ENCODE measurements at places on chromosomes 11 and 22.
A peak's percentile ranks its signal among the peaks of the same experiment; 100 is the strongest.

GRCh38 chr11:47850337-47850736 is 2.2 kb upstream of the NUP160 start:
- DNase-seq: no peak

GRCh38 chr11:69335781-69336405 is 41.9 kb downstream of the MYEOV start:
- no peak for DNase-seq

DNA sequence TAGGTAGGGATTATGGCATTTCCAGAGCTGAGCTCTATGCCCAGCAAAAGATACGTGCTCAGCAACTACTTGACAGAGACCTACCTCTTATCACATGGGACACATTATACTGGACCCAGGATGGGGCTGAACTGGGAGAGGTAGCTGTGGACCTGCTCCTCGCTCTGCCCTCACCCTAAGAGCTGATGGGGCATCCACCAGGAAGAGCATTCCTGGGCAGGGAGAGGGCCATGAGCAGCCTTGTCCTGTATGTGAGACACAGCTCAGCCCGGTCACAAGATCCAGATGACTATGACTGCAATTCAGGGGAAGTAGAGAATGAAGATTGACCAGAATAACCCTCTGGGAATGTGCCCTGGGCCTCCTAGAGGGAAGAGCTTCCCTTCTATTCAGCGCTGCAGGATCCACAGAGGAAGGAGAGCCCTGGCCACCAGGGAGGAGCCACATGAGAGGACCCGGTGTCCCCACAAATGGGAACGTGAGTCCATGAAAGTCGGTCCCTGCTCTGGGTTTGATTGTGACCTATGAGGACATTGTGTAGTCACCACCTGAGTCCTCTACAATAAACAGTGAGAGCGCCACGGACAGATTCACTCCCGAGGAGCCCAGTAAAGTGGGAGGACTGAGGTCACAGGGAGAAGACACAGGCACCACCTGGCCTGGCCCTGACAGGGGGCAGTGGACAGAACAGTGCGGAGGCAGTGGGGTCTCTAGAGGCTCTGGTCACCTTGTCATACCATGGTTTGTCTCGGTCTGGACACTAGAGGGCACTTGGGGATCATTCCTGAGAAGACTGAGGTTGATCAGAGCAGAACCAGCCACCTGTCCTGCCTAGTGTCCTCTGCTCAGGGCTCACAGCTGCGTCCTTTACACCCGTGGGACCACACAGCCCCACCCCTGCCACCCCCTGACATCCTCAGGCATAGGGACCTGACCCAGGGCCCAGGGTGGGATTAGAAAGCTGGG is 99.5 kb downstream of the ZNF280B start:
- peak; percentile 17 for DNase-seq

DNA sequence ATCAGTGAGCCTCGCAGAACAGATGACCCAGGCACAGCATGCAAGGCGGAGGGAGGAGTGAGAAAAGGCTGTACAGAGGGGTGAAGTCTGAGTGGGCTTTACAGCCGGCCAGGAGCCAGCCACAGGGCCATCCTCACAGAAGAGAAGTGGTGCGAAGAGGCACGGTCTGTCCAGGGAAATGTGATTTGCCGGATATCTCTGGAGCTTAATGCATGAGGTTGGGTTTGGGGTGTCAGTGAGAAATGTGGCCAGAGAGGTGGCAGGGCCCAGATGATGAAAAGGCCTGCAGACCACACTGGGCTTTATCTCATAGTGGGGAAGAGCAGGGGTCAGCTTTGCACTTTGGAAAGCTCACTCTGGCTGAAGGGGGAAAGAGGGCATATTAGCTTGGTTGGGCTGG is 255.2 kb downstream of the BUD13 start:
- DNase-seq: no peak

GRCh38 chr22:19568337-19569275 is 44.4 kb upstream of the CLDN5 start:
- no peak for DNase-seq

GRCh38 chr11:110793556-110793955 is 81.3 kb upstream of the ARHGAP20 start:
- no peak for DNase-seq

DNA sequence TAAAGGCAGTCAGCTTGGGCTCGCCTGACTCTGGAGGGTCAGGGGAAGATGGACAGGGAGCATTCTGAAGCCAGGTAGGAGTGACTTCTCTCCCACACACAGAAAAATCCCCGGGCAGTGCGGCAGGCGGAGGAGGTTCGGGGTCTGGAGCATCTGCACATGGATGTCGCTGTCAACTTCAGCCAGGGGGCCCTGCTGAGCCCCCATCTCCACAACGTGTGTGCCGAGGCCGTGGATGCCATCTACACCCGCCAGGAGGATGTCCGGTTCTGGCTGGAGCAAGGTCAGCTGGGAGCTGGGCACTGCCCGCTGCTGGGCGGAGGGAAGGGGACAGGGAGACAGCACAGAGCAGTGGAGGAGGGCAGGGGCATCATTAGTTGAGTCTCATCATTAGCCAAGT is 13.2 kb upstream of the POU2F3 start:
- no peak for DNase-seq

GRCh38 chr11:5339771-5340322 is 3.5 kb downstream of the OR51B5 start:
- DNase-seq: no peak

GRCh38 chr22:19438298-19438697 is 6.0 kb downstream of the MRPL40 start:
- DNase-seq: no peak

DNA sequence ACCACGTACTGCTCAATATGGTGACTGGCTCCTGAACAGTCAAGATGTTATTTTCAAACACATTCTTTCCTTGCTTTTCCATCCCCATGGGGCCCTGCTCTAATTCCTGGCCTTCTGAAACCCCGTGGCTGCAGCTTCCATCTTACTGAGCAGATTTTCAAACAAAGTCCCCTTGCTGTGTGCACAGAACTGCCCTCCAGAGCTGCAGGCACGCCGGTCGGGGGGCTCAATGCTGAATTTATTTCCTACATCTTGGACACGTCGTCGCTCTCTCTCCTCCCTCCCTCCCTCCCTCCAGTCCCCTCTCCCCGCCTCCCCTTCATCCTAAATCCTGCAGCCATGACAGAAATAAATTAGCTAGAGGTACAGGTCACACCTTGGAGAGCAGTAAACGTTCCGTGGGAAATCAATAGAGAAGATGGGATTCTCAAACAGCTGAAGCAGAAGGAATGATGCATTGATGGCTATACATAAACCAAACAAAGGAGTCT is 243.1 kb upstream of the BLID start:
- no peak for DNase-seq

DNA sequence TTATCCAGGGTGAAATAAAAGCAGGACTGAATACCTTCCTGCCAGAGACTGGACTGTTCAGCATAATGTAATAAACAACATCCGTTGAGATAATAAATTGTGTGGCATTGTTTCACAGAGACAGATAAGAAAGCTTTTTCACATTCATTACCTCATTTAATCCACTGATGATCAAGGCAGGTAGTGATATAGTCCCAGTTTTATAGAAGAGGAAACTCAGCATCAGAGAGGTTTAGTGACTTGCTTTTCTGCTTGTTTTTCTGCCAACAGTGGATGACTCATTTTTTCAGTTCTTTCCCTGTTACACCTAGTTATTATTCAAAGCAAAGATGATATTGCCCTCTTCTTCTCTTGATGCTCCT is 4.0 kb downstream of the MYO18B start:
- DNase-seq: no peak

- no peak for DNase-seq
Measured at GRCh38 chr11:128549256-128549944, 38.0 kb downstream of the ETS1 start.

GRCh38 chr22:35154937-35155387 is 89.0 kb downstream of the ISX start:
- DNase-seq: peak; percentile 76

DNA sequence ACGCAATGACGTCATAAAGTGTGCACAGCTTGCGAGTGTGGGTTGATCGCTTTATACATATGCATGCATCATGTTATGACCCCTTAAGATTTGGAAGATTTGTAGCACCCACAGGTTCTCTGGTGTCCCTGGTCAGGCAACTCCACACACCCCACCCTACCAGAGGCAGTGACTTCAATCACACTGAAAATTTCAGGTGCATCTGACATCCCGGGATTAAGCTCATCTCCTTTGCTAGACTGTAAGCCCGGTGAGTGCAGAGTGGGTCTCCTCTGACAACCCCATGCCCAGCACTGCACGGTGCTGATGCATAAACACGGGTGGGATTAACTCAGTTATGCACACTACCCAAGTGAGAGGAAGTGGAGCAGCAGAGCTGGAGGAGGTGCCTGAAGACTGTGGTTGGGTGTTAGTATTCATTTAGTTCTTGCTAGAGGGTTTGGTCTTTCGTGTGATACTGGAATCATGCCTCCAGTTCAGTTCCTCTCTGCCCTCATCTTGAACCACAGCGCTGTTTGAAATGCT is 6.5 kb downstream of the ARSA start:
- peak; percentile 27 for DNase-seq

- DNase-seq: no peak
Measured at GRCh38 chr22:35785181-35785923, 67.7 kb downstream of the APOL5 start.

DNA sequence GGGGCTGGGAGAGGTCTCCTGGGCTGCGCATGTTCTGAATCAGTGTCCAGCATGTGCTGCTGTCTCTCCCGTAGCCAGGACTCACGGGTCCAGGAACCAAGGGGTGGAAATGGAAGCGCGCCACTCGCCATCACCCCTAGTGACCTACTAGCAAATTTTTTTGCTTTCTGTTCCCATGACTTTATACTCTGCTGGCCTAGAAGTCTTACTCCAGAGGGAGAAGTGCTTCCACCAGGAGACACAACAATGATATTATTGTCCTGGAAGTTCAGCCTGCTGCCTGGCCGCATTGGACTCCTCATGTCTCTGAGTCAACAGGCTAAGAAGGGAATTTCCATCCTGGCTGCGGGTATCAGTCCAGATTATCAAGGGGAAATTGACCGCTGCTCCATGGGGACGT is 729.7 kb downstream of the BRD1 start:
- no peak for DNase-seq

- DNase-seq: peak; percentile 0
Measured at GRCh38 chr11:13535819-13536218, 40.0 kb upstream of the PTH start.

- DNase-seq: no peak
Measured at GRCh38 chr11:119476666-119477331, 53.8 kb upstream of the THY1 start.

- no peak for DNase-seq
Measured at GRCh38 chr11:118401880-118402590, 629 bp downstream of the ATP5MG start.

- DNase-seq: no peak
Measured at GRCh38 chr11:112745973-112746372, 215.2 kb upstream of the NCAM1 start.

DNA sequence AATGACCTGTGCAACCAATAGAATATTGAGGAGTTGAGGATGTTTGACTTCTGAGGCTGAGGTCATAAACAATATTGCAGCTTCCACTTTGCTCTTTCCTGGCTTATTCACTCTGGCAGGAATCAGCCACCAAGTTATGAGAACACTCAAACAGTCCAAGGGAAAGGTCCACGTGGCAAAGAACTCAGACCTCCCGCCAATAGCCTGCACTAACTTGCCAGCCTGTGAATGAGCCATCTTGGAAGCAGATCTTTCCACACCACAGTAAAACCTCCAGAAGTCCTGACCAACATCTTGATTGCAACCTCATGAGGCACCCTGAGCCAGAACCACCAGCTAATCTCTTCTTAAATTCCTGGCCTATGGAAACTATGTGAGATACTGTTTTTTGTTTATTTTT is 22.7 kb upstream of the PICALM start:
- no peak for DNase-seq

- DNase-seq: no peak
Measured at GRCh38 chr11:127056338-127056971, 55.9 kb upstream of the KIRREL3 start.

DNA sequence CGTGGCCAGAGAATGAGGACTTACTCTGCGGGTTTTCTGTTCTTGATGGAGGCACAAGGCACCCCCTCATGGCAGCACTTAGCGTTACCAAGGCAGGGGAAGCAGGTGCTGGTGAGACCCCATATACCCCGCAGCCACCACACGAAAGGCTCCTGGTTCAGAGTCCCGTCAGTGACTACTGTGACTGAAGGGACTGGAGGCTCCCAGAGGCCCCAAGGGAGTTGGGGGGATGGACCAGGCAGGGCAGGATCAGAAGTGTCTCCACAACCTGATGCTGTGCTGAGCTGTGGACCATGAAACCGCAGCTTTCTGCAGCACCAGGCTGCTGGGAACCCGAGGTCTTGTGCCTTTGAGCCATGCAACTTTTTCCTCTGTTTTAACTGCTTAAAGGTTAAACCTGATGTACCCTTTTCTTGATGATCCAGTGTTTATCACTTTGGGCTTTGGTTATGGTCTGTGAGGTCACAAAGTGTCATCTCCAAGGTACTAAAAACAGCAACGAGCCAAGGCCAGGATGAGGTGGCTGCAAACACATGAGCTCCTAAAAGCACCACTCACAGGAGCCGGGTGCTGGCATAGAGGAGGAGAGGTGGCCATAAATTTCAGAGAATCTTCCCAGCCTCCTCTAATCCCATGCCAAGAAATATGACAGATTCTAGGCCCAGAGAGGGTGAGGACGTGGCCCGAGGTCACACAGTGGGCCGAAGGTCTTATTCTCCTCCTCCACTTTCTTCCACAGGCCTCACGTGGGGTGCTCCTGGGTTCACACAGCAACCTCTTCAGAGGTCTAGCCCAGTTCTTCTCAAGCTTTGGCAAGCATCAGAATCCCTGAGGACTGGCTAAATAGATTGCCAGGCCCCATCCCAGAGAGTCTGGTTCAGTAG is 4.2 kb upstream of the LRRC32 start:
- DNase-seq: peak; percentile 18

GRCh38 chr11:43691806-43692205 is 11.3 kb downstream of the HSD17B12 start:
- no peak for DNase-seq

- DNase-seq: no peak
Measured at GRCh38 chr22:50119768-50120251, 30.0 kb downstream of the MOV10L1 start.

GRCh38 chr11:3710485-3711259 is 39.5 kb upstream of the CHRNA10 start:
- no peak for DNase-seq

DNA sequence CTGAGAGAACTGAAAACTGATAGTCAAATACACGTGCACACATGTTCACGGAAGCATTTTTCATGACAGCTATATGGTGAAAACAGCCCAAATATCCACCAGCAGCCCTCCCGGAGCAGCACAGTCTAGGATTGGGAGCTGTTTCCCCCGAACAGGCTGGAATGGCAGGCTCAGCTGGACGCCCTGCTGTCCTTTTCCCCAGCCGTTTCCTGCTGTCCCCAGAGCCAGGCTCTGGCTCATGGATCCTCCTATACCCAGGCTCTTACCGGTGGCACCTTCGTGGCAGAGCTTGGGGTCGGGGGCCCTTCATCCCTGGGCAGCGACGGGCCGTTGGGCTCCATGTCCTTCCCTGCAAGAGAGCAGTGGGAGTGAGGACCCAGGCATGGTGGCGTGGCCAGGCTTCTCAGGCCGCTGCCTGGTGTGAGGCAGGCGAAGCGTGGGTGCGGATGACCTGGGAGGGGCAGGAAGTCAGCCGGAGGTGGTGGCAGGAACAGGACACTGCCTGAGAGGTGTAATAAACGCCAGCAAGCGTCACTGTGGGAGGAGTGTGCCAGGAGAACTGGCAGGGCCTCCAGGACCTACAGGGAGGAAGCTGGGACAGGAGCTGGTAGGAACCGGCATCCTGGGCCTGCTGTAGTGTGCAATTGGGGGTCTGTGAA is 38.8 kb downstream of the OSBPL5 start:
- no peak for DNase-seq

- DNase-seq: no peak
Measured at GRCh38 chr22:25137577-25138525, 61.8 kb upstream of the CRYBB3 start.

- DNase-seq: no peak
Measured at GRCh38 chr11:24805671-24806070, 308.8 kb downstream of the LUZP2 start.
